Endothelial cell (in vitro differentiated cells): ENCODE measurements at places on chromosomes 5 and 9. TPM values are rescaled to one million over a fixed set of nuclear protein-coding genes. Genes with fewer than 3 reads are reported as not detected.

Gene MYOT
- total RNA-seq, result not detected

Gene PCA3
- 0.62 TPM for total RNA-seq

Gene SPAAR
- total RNA-seq, result 32.0 TPM

Gene ST8SIA4
- total RNA-seq, result 30.3 TPM

Gene CAVIN4
- total RNA-seq, result 7.4 TPM

Gene TICAM2
- total RNA-seq, result 1.9 TPM

Gene ACTBL2
- total RNA-seq, result not detected

Gene ARHGEF28
- 1.5 TPM for total RNA-seq

Gene NMUR2
- not detected for total RNA-seq

Gene SPINK4
- total RNA-seq, result not detected

Gene NPR3
- 73.3 TPM for total RNA-seq

Gene LHX6
- 6.0 TPM for total RNA-seq

- DNase-seq, result no peak
These were observed 23.3 kb upstream of the COL5A1 start for GRCh38 chr9:134618163-134618832.

DNA sequence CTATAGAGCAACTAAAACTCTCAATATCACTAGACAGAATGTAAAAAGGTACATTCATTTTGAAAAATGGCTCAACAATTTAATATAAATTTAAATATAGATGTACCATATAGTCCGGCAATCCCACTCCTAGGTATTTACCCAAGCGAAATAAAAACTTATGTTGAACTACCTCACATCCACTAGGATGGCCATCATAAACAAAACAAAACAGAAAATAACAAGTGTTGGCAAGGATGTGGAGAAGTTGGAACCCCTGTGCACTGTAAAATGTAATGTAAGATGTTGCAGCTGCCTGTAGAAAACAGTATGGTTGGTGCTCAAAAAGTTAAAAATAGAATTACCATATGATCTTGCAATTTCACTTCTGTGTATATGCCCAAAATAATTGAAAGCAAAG lies 36.9 kb upstream of the SELENOP start:
- no peak for DNase-seq

GRCh38 chr9:129355631-129356030 lies 177.6 kb upstream of the IER5L start:
- no peak for DNase-seq

- no peak for DNase-seq
These were observed 31.1 kb upstream of the CETN3 start for GRCh38 chr5:90440644-90441043.

DNA sequence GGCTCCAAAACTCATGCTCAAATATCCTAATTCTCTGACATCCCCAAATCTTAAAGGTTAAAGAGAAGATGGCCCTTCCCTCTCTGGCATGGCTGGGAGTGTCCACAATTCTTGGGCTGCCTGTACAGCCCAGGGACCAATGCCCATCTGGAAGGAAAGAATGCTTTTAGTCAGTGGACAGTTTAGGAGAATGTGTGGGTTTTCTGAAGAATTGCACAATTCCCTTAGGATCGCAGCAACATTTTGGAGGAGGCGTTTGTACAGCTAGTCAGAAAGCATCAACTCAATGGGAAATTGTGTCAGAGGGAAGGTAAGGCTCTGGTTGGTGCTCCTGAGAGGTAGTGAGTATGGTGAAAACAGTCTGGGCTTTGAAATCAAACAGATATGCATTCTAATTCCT lies 15.0 kb downstream of the FAM193B start:
- DNase-seq, result no peak

- no peak for DNase-seq
These were observed 23.1 kb upstream of the MVB12B start for GRCh38 chr9:126303488-126303887.

- no peak for DNase-seq
These were observed 167.7 kb downstream of the CCDC192 start for GRCh38 chr5:127870914-127871313.

- no peak for DNase-seq
These were observed 203.2 kb upstream of the IRX1 start for GRCh38 chr5:3392306-3392939.

DNA sequence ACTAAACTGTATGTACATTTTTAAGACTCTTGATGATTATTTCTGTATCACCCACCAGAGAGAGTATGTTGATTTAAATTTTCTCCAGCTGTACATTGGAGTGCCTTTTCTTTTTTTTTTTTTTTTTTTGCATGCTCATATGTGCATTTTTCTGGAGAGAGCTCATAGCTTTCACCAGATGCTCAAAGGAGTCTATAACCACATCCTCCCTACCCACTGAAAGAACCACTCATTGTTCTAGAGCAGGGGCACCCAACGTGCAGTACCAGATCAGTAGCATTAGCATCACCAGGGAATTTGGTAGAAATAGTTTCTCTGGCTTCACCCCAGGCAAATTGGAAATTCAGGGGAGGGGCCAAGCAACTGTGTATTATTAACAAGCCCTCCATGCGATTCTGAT lies 53.9 kb upstream of the TMEM171 start:
- DNase-seq, result no peak

GRCh38 chr5:170293273-170293672 lies 4.3 kb downstream of the LCP2 start:
- DNase-seq, result no peak

DNA sequence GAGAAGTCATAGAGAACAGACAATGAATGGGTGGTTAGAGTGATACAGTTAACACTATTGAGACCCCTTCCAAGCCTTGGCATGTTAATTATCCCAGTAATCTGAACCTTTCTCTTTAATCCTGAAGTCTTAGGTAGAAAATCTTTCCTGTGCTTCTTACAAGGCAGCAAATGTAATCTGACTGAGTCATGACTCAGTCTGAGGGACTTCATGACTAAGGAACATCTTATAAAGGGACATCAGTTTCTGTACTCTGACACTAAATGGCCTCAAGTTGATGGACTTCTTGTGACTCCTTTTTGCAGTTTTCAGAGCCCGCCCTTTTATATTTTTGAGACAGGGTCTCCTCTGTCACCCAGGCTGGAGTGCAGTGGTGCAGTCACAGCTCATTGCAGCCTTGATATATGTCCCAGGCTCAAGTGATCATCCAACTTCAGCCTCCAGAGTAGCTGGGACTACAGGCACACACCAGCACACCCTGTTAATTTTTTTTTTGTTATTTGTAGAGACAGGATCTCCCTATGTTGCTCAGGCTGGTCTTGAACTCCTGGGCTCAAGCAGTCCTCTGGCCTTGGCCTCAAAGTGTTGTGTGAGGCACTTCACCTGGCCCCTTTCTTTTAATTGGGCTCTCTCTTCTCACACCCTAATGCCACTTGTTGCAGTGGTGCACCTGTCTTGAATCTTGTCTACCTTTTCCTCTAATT lies 9.5 kb downstream of the EXOSC3 start:
- DNase-seq, result no peak

DNA sequence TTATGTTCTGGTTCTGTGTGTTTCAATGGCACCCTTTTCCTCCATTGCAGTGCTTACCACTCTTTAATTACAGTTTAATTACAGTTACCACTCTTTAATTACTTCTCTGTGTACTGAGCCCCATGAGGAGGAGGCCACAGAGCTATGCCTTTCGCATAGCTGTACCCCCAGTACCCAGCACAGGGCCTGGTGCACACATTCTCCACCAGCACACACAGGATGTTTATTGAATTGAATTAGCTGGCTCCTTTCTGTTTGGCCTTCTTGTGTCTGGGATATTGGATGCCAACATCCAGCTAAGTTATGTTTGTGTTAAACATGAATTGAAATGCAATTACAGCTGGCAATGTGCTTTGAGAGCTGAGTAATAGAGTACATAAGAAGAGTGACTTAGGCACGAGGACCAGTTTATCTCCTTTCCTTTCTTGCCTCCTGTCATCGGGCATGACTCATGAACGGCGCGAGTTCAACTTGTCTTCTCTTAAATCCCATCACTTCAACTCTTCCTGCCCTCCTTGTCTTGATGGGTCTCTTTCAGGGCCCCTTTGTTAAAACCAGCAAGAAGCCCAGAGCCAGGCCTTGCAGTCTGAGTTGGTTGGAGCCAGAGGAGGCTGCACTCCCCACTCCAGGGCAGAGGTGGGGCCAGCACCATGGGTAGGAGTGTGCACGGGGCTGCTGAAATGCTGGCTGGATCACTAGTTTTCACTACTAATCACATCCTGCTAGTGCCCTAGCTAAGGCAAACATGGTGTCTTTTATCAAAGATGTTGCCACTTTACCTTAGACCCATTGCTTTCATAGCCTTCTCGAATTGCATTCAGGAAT lies 37.4 kb downstream of the MVB12B start:
- no peak for DNase-seq

GRCh38 chr9:116447934-116448333 lies 239.2 kb upstream of the TRIM32 start:
- DNase-seq, result no peak

DNA sequence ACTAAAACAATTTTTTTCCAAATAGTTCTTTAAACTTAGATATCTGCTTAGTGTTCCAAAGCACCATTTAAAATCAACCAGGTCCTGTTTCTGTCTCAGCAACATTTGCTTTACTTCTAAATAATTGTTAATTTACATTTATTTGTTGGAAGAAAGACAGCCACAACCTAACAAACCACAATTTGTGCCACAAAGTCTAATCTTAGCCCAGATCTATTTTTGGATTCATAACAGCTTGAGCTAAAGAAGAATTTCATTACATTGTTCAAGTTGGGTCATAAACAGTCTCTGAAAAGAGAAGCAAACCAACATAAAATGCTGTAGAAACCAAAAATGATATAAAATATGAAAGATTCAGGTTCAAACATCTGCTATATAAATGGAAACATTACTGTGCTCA lies 24.4 kb downstream of the MLLT3 start:
- no peak for DNase-seq

DNA sequence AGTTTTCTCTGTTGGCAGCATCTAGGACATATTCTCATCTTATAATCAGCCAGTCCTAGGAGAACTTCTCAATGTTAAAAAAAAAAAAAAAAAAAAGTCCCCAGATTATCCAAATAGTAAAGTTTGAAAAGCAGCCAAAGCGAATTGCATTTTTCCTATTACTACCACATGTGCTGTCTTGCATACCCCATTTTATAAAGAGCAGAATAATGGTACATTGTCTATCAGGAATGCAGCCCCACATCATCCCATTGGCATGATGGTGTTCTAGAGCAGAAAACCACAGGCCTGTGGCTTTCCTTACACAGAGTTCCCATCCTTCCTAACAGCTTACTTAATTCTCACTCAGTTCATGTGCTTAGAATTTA lies 381.6 kb downstream of the TMEM38B start:
- DNase-seq, result no peak

DNA sequence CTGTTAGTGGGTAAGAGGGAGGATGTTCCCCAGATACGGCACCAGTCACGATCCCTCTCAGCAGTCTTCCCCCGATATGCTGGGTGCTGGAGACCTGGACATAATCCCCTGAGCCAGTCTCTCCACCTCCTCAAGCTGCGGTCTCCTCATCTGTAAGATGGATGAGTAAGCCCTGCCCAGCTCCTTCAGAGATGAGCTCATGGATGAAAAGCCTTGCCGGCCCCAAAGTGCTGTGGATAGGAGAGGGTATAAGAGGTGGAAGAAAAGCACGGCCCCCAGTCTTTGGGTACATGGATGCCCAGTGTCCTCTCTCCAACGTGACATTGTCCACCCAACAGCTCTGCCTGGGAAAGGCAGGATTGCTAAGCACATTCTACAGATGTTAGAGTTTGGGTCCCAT lies 4.5 kb downstream of the CAMK2A start:
- no peak for DNase-seq

DNA sequence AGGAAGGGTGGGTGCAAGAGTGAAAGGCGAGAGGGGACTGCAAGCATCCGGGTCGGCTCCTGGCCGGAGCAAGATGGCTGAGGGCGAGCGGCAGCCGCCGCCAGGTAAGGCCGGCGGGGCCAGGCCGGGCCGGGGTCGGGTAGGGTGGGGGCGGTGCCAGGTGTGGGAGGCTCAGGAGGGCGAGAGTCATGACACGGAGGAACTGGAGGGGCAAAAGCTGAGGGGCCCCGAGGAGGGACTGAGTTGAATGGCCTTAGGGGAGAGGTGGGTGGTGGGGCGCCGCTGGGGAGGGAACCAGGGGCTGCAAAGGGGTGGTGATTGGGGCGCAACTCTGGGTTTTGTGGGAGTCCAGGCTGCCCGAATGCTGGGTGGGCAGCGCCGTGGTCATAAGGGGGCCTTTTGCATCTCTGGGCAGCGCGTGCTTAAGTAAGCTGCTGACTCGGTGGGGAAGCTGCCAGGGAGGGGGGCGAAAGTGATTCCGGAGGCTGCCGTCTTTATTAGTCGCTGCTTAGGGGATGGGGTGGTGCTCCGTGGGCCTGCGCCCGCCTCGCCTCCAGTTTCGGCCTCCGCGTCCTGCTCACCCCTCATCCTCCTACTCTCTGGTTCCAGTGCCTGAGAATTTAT lies 425 bp downstream of the PTPA start:
- DNase-seq, result no peak

DNA sequence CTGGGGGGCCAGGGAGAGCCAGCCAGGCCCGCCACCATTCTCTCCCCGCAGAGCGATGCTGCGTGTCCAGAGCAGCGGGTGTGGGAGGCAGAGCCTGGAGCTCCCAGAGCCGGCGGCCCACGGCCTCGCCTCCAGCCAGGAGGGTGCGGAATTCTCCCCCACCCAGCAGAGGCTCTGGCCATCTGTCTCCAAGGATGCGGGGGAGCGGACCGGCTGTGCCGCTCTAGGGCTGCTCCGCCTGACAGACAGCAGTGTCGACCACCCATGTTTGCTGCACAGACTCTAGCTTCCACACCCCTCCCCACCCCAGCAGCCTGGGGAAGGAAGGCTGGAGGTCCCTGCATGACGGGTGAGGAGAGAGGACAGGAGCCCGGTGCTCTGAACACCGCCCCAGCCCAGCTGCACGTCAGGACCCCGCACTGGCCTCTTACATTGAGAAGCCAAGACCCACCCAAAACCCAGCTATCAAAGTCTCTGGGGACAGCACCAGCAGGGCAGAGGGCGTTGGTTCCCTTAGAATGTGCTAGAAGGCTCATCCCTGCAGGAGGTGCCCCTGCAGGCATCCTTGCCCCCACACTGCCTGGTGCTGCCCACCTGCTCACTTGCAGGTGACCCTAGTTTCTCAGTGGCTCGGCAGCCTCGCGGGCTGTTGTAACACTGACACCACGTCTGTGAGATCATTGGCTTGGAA lies 29.7 kb upstream of the FCN1 start:
- no peak for DNase-seq

DNA sequence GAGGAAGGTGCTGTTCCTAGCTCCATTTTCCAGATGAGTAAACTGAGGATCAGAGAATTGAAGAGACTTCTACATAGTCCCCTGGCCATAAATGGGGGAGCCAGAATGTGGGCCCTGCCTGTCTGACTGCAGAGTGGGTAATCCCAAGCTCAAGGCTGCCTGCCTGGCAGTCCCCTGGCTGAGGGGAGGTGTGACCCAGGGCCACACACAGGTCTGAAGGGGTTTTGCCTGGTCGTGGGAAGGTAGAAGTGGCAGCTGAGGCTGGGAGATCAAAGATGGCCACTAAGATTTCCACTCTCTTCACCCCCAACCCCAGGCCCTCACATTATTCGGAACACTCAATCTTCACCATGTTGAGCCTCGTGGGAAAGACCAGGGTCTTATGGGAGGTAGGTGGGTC lies 176.3 kb downstream of the MACROH2A1 start:
- DNase-seq, result no peak

GRCh38 chr9:126157826-126158587 lies 168.6 kb upstream of the MVB12B start:
- DNase-seq, result no peak
